ENCODE measurements at places on chromosomes 11 and 22.
A peak's percentile ranks its signal among the peaks of the same experiment; 100 is the strongest.

DNA sequence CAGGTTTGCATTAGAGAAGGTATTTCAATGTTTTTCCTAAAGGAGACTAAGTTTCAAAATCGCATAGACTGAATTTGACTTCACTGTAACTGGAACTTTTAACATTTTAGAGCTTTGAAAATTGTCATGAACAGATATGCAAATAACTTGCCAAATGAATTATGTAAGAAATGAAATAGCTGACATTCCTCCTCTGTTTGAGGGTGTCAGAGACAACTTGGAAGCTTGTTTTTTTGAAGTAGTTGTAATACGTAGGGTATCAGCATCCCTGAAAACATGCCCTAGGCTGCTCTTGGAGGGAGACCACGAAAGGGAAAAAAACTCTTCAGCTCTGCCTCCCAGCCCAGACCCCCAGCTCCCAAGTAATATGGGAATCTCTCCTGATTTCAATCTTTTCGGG, 41.3 kb upstream of the CCDC179 start:
- no peak for DNase-seq

GRCh38 chr11:91904792-91905785, 319.5 kb upstream of the FAT3 start:
- no peak for DNase-seq

DNA sequence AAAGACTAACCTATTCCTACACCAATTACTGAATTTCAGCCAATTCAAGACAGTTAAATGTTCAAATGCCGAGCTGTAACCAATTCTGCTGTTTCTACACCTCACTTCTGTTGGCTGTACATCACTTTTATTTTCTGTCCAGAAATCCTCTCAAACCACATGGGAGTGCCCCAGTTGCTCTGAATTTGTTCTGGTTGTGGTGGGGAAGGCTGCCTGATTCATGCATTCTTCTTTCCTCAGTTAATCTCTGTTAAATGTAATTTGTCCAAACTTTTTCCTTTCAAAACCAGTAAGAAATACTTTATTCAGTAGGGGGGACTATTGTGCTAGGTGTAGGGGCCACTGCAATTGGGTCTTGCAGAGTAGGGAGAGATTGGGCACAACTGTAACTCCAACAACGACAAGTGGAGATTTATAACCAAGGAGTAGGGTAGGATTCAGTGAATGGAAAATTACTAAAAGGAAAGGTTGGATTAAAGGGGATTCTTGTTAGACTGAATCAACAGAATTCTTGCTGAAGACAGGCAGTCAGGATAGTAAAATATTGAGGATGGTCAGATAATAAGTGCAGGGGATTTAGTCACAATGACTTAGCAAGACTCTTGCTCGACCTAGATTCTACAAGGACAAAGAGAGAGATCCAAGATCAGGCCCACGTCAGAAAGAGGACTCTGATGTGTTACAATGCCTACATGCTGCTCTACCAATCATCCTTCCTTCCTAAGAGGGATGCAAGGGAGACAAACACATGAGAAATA, 593.5 kb upstream of the FAT3 start:
- DNase-seq: no peak

DNA sequence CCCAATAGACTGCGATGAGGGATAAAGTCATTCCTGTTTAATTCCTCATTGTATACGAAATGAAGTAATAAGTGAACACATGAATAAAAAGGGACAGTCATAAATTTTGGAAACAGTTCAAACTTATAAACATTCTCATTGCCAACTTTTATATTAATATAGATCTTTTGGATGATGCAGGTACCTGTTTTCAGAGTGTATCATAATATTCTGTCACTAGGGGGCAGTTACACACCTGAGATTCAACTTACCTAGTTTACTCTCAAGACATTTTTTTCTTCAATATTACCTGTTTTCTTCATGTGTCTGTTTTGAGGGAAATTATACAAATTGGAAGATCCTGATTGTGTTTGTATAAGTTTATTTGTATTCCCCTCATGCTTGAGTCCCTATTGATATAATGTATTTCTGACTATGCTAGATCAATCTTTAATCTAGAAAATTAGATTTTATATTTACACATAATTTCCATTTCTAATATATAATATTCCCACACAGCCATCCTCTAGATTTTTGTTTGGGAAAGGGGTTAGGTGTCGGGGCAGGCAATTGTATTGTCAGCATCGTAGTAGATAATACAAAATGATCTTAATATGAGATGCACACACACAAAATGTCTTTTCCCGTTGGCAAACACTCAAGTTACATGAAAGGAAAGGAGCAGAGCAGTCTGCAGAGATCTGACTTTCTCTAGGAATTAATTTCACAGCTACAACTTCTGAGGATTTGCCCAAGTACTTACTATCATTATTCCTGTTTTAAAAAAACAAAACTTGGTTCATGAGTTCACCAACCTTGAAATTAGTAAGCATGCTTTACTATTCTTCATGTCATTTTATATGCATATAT, 18.4 kb downstream of the FDX1 start:
- no peak for DNase-seq

DNA sequence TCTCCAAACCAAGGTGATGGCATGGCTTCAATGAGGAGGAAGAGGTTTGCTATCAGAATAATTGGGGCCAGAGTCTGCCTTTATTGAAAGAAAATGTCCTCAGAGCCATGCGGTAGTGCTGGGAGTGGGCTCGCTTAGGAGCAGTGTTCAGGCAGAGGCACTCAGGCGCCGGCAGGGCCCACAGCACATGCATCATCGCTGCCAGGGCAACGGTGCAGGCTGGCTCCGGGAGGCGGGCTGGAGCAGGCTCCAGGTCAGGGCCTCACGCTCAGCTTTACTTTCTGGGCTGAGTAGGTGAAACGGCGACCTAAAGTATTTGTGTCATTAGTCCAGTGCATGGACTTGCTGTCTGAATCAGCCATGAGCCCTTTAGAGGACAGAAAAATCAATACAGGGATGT, 169.9 kb upstream of the CCDC90B start:
- no peak for DNase-seq

DNA sequence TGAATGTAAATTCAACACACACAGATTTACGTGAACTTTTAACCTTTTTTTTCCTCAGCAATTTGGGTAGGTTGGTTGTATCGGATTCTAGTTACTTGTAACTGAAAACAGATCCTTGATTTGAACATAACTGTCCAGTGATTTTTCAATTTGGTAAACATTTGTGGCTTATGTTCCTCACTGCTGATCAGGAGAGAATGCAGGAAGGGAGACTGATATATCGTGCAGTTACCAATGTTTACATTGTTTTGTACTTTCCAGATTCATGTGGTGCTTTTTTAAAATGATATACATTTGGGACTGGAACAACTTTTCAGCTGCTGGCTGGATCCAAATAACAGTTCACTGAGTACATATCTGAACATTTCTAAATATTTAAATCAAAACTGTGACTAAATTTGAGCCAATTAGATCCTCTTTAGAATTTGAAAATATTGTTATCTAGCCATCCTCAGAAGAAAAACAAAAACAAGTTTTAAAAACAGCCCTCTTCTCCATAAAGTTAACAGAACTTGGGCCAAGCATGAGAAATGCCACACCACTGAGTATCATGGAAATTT, 84.3 kb upstream of the MTMR2 start:
- no peak for DNase-seq

DNA sequence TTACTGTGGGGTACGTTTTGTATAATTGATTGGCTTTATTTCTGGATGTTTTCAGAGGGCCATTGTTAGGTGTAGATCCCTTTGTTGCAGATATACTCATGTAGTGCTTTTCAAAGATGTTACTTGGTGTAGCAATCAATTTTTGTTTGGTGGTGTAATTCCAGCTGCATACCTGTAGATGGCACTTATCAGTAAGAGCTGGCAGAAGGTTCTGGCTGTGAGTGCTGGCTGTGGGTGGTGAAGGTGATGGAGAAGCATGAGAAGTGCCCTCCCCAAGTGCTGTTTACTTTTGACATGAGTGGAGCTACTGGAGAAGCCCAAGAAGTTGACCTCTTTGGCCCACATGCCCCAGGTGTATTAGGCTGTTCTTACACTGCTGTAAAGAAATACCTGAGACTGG, 1074.9 kb downstream of the FAM181B start:
- no peak for DNase-seq

- DNase-seq: peak; percentile 87
These were observed at the start of gene CBX7 for GRCh38 chr22:39152511-39153219. CBX7 (minus strand) TSS chr22:39152680; CDS start chr22:39152444, 236 bp downstream.

- DNase-seq: no peak
These were observed 74.2 kb upstream of the IGLL5 start for GRCh38 chr22:22813126-22814075.

- no peak for DNase-seq
These were observed 19.8 kb upstream of the TLCD5 start for GRCh38 chr11:120305286-120305685.

GRCh38 chr11:118914987-118915386, 10.7 kb downstream of the BCL9L start:
- no peak for DNase-seq

DNA sequence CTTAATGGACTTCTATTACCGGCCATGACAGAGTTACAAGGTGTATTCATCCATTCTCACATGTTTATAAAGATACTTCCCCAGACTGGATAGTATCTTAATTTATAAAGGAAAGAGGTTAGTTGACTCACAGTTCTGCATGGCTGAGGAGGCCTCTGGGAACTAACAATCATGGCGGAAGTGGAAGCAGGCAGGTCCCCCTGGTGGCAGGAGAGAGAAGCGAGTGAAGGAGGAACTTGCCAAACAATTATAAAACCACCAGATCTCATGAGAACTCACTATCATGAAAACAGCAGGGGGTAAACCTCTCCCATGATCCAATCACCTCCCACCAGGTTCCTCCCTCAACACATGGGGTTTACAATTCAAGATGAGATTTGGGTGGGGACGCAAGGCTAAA, 170.0 kb upstream of the PDGFD start:
- no peak for DNase-seq

DNA sequence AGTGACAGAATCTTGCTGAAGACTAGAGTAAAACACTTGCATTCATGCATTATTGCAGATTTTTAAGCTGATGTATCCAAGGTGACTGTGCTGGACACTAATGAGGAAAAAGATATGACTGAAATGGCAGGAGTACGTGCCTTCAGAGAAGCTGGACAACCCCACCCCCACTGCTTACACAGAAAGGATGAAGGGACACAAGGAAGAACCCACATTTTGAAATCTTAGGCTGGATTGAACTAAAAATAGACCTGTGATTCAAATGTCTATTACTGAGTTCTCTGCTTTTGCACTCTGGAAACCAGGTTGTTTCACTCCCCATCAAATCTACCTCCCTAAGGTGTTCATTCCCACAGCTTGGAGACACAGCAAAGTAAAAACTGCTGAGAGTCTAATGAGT, 117.1 kb downstream of the KCNC1 start:
- DNase-seq: no peak

DNA sequence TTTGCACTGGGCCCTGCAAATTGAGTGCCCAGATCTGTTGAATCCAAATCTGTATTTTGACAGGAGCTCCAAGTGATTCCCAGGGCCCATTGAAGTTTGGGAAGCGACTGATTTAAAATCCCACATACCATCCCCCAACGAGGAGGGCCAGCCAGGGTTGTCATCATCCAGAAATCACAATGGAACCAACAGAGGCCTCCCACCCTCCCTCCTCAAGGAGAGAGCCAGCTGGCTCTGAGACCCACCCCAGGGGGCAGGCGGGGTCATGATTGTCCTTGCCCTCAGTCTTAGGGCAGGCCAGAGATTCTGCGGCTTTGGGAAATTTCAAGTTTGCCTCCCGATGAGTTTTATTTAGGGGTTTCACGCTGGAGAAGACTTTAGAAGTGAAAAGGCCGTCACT, 358.2 kb downstream of the MN1 start:
- DNase-seq: no peak

DNA sequence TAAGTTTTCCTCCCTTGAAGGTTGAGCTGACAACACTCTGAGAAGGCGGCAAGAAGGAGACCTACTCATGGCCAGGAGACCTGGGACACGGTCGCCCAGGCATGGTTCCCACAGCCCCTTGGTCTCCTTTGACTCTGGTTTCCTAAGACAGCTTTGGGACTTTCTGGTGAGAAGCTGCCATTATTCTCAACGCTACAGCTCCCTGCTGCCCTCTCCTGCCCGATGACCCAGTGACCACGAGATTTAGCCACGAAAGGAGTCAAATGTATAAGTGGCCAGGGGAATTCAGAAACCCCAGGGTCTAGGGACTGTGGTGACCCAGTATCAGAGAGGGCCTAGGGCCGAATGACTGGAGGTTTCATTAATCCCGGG, 699 bp upstream of the SDF2L1 start:
- DNase-seq: no peak

DNA sequence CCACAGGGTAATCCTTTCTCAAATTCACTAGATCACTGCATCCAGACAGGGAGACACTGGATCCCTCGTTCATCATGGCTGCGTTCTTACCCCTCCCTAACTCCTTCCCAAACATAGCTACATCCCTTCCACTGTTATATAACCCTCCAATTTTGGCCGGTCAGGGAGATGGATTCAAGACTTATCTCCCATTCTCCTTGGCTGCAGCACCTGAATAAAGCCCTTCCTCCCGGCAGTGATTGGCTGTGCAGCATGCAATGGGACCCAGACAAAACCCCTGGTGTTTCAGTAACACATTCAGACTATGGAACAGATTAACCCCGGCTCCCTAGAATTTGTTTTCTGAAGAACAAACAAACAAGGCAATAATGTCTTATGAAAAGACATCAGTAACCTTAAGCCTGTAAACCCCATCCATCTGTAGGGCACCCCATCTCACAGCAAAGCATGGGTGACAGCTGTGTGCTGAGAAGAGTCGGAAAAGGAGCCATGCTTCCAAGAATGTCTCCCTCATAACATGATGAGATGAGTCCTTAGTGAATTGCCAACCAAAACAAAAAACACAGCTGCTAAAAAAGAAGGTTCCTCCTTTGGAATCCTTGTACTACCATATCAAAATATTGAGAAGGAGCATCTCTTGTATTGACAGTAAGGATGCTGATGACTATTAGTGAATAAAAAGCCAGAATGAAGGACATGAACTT, 5.0 kb downstream of the MIF start:
- no peak for DNase-seq

DNA sequence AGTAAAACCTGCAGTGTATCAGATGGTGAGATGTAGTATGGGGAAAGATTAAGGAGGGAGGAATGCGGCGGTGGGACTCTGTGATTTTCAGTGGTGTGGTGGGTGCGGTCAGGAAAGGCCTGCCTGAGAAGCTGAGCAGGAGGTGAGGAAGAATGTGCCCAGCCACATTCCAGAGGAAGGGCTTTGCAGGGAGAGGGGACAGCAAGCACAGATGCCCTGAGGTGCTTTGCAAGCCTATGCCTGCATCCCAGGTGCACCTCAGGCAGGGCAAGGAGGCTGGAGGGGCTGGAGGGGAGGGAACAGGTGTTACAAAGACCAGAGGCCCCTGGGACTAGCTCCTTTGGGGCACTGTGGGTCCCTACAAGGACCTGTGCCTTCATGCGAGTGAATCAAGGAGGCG, 42.1 kb downstream of the MYO7A start:
- no peak for DNase-seq
